Small intestine (tissue), 16 donors: ENCODE measurements at places on chromosomes 12 and 14.
A peak's percentile ranks its signal among the peaks of the same experiment; 100 is the strongest.

GRCh38 chr12:41907021-41907420 is 237.7 kb downstream of the GXYLT1 start:
- H3K4me1 ChIP-seq: no peaks in the 10 kb centered on the region
- no peak overlapping the region for H3K4me3 ChIP-seq
- no peaks in the 10 kb centered on the region for H3K27me3 ChIP-seq
- no peaks in the 10 kb centered on the region for H3K36me3 ChIP-seq
- DNase-seq: no peak
- no peak overlapping the region for H3K27ac ChIP-seq

DNA sequence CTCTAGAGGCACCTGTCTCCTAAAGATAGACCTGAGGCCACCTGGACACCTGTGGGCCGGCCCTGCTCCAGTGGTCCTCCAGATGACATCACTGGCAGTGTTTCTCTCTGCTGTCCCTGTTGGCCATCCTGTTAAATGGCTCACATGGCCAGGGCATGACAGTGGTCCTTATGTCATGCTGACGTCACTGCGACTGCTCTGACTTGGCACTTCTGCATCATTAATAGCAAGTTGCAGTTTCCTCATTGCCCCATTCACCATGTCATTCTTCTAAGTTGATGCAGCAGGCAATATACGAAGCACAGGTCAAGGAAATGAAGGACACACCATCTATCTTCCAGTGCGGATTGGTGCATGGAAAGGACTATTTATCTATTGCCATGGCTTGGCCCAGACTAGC is 1468.5 kb upstream of the TMEM132C start:
- no peak overlapping the region for H3K27ac ChIP-seq
- H3K4me3 ChIP-seq: no peak overlapping the region
- DNase-seq: no peak
- H3K4me1 ChIP-seq: no peaks in the 10 kb centered on the region

GRCh38 chr14:29553427-29553826 is 374.2 kb downstream of the PRKD1 start:
- H3K4me1 ChIP-seq: no peaks in the 10 kb centered on the region
- no peak overlapping the region for H3K27ac ChIP-seq
- DNase-seq: peak; percentile 12
- H3K4me3 ChIP-seq: no peak overlapping the region
- H3K27me3 ChIP-seq: no peaks in the 10 kb centered on the region
- no peaks in the 10 kb centered on the region for H3K36me3 ChIP-seq

- H3K4me1 ChIP-seq: peaks cover 27% of the 10 kb centered on the region
- H3K4me3 ChIP-seq: no peak overlapping the region
- no peaks in the 10 kb centered on the region for H3K36me3 ChIP-seq
- no peaks in the 10 kb centered on the region for H3K27me3 ChIP-seq
- DNase-seq: peak; percentile 50
Observed at GRCh38 chr14:101335061-101335661, 226.1 kb upstream of the DIO3 start.

- no peaks in the 10 kb centered on the region for H3K27me3 ChIP-seq
- H3K36me3 ChIP-seq: no peaks in the 10 kb centered on the region
- H3K4me3 ChIP-seq: no peak overlapping the region
- no peak for DNase-seq
- no peak overlapping the region for H3K27ac ChIP-seq
- no peaks in the 10 kb centered on the region for H3K4me1 ChIP-seq
Observed at GRCh38 chr14:57634335-57634734, 140.7 kb upstream of the CCDC198 start.

DNA sequence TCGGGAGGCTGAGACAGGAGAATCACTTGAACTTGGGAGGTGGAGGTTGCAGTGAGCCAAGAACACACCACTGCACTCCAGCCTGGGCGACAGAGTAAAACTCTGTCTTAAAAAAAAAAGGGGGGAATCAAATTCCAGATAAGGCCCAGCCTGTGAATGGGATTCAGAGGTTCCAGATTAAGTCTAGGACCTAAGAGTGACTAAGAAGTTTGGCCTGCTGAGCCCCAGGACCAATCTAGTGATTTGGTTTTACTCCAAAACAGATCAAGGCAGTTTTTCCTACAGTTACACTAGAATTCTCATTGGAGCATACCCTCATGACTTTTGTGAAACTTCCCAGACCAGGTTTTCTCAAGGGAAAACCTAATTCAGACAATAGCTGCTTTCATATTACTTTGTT is 22.8 kb downstream of the EXOC5 start:
- H3K27me3 ChIP-seq: no peaks in the 10 kb centered on the region
- no peak overlapping the region for H3K27ac ChIP-seq
- no peak for DNase-seq
- peaks cover 6% of the 10 kb centered on the region for H3K36me3 ChIP-seq
- H3K4me3 ChIP-seq: no peak overlapping the region

DNA sequence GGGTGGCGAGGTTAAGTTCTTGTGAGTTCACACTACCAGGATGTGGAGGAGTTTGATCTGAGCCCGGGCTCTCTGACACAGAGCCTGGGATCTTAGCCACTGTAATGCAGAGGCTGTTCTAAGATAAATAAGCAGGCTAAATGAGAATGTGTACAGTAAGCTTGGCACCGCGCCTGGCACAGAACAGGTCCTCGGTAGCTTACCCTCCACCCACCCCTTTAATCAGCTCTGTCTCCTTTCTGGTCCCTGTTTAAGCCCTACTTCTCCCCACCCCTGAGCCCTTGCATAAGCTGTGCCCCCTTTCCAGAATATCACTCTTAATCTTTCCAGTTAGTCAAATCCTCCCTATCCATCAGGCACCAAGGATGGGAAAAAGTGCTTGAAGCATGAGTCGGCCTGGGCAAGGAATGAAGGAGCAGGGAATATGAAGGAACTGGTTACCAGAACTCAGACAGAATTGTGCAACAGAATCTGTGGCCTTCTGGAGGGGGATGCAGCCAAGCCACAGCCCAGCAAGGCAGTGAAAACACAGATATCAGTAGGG is 32.8 kb upstream of the CMKLR1 start:
- no peak for DNase-seq
- no peaks in the 10 kb centered on the region for H3K36me3 ChIP-seq
- no peaks in the 10 kb centered on the region for H3K4me1 ChIP-seq
- H3K27ac ChIP-seq: no peak overlapping the region

GRCh38 chr14:92626041-92626440 is 112.5 kb downstream of the RIN3 start:
- H3K4me3 ChIP-seq: no peak overlapping the region
- no peak overlapping the region for H3K27ac ChIP-seq
- no peaks in the 10 kb centered on the region for H3K27me3 ChIP-seq
- no peaks in the 10 kb centered on the region for H3K4me1 ChIP-seq
- peaks cover 8% of the 10 kb centered on the region for H3K36me3 ChIP-seq

DNA sequence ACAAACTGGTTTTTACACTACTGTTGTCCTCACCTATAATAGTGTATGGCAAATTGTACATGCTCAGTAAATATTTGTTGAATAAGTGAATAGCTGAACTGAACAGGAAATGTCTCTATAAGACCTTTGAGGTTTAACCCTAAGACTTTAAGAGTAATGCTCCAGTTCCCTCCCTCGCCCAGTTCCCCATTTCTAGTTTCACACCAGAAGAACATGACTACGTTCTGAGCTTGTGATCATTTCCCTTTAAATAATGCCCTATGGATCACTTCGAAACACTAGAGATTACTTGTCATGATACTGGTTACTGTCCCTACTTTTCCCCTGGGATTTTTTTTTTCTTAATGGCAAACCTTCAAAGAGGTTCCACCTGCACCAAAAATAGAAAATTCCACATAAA is 69.3 kb downstream of the PRKD1 start:
- H3K27ac ChIP-seq: no peak overlapping the region
- H3K36me3 ChIP-seq: no peaks in the 10 kb centered on the region
- no peak for DNase-seq

GRCh38 chr12:6030081-6030480 is 85.0 kb upstream of the ANO2 start:
- no peaks in the 10 kb centered on the region for H3K4me1 ChIP-seq
- H3K27me3 ChIP-seq: no peaks in the 10 kb centered on the region
- DNase-seq: no peak

- peaks cover 84% of the 10 kb centered on the region for H3K36me3 ChIP-seq
- peak; percentile 43 for DNase-seq
- no peak overlapping the region for H3K27ac ChIP-seq
- peaks cover 3% of the 10 kb centered on the region for H3K4me1 ChIP-seq
- no peak overlapping the region for H3K4me3 ChIP-seq
Observed at GRCh38 chr14:21087294-21088091, 11.0 kb downstream of the ZNF219 start.

GRCh38 chr12:24111086-24111485 is 161.6 kb upstream of the SOX5 start:
- H3K4me3 ChIP-seq: no peak overlapping the region
- no peak overlapping the region for H3K27ac ChIP-seq
- no peaks in the 10 kb centered on the region for H3K4me1 ChIP-seq
- no peak for DNase-seq

DNA sequence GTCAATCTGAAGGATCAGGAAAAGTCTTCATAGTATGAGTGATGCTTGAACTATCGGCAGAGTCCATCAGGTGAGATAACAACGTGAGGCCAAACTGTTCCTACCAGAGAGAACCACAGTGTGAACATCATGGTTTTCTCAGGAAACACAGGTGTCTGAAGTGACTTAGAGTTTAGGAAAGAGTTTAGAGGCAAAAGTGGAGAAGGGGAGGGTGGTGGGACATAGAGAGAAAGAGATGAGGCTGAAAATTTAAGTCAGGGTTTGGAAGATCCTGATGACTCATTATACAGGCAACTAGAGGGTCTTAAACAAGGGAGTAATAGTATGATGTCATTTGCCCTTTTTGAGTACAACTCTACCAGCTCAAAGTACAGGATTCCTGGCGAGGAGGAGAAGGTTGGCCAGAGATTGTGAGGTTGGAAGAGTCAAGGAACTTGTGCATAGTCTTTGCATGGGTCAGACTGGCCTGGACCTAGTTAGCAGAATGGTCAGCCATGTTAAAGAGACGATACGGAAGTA is 16.0 kb downstream of the CPNE8 start:
- H3K27me3 ChIP-seq: no peaks in the 10 kb centered on the region
- no peak overlapping the region for H3K4me3 ChIP-seq
- H3K4me1 ChIP-seq: peaks cover 13% of the 10 kb centered on the region
- no peak for DNase-seq

GRCh38 chr14:72549854-72550253 is 344.0 kb downstream of the DPF3 start:
- no peaks in the 10 kb centered on the region for H3K27me3 ChIP-seq
- no peak overlapping the region for H3K4me3 ChIP-seq
- H3K4me1 ChIP-seq: no peaks in the 10 kb centered on the region

DNA sequence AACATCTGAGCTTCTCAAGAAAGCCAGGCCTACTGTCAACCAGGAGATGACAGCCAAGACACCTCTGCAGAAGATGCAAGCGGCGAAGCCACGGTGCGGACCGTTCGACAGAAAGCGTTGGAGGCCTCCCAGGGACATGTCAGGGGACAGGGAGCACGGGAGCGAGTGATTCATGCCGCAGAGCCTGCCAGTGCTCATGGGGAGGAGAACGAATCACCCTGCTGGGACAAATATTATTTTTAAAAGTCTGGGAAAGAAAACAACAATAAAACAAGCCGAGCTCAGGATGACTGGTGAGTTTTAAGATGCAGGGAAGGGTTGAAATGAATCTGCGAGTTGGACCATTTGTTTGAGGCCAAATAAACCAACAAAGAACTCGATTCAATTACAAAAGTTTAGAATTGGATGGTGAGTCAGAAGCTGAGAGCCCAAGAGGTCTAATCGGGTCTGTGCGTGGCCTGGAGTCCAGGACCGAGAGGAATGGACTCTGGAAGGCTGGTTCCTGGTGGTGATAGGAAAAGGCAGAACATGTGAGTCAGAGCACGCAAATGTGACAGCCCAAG is 91.0 kb downstream of the RBM19 start:
- no peak overlapping the region for H3K4me3 ChIP-seq
- no peaks in the 10 kb centered on the region for H3K27me3 ChIP-seq
- H3K36me3 ChIP-seq: peaks cover 21% of the 10 kb centered on the region
- H3K27ac ChIP-seq: no peak overlapping the region
- H3K4me1 ChIP-seq: no peaks in the 10 kb centered on the region
- DNase-seq: no peak

GRCh38 chr14:93686268-93686667 is 102.0 kb downstream of the PRIMA1 start:
- no peaks in the 10 kb centered on the region for H3K36me3 ChIP-seq
- H3K27ac ChIP-seq: no peak overlapping the region
- no peak overlapping the region for H3K4me3 ChIP-seq
- H3K27me3 ChIP-seq: no peaks in the 10 kb centered on the region
- DNase-seq: no peak

DNA sequence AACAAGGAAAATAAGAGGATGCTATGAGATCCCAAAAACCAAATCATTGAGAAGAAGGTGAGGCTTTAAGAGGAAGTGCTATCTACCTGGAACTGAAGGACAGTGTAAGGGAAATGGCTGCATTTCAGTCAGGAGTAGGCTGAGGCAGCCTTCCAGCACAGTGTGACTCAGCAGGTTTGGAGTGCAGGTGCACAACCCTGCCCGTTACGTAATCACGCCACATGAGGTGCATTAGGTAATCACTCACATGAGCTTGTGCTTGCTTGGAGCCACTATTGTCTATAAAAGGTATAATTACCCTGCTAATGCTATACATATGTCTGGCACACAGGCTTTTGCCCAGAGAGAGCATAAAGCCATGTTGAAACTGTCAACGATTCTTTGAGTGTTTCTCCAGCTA is 74.9 kb downstream of the DIO2 start:
- H3K4me1 ChIP-seq: no peaks in the 10 kb centered on the region
- no peaks in the 10 kb centered on the region for H3K36me3 ChIP-seq
- H3K27ac ChIP-seq: no peak overlapping the region
- H3K27me3 ChIP-seq: no peaks in the 10 kb centered on the region

- no peak overlapping the region for H3K4me3 ChIP-seq
- peak overlapping the region; percentile 78 for H3K27ac ChIP-seq
Observed at GRCh38 chr12:64671681-64672080, 61.4 kb downstream of the RASSF3 start.

GRCh38 chr12:38761111-38761510 is 144.3 kb downstream of the CPNE8 start:
- no peaks in the 10 kb centered on the region for H3K4me1 ChIP-seq
- no peaks in the 10 kb centered on the region for H3K36me3 ChIP-seq
- H3K4me3 ChIP-seq: no peak overlapping the region
- no peak overlapping the region for H3K27ac ChIP-seq

DNA sequence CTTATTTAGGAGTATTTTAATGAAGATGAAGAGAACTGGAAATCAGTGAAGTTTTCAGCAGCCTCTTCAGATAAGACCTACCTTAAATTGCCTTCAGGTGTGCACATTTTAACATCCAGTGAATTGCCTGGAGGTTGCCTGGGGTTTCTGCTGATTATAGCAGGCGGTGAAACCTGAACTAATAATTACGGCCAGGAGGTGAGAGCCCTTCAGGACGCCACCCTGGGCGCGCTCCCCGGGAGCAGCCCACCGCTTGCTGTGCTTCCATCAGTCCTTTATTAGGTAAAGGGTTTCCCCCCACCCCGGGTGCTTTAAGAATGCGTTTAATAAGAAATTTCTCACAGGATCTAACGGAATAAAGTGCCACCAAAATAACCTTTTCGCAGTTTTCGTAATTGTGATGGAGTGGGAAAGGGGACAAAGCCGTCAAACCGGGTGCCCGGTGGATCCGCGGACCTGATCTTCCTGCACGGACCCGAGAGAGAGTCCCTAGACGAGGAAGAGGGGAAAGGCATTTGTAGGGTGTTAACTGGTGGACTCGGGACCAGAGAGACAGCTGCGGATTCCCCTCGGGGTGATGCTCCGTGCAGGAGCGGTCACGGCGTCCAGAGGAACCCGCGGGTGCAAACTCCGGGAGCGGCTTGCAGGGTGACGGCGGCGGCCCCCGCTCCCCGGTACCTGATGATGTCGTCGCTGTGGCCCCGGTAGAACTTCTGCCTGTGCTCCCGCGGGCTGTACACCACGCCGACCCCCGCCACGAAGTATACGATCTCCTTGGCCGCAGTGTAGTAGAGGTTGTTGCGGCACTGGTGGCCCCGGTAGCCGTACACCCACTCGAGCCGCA is 902 bp downstream of the EML5 start:
- no peaks in the 10 kb centered on the region for H3K36me3 ChIP-seq
- peaks cover 5% of the 10 kb centered on the region for H3K27me3 ChIP-seq
- no peak overlapping the region for H3K27ac ChIP-seq
- H3K4me3 ChIP-seq: peak overlapping the region; percentile 52
